Hepatocyte (in vitro differentiated cells): ENCODE measurements at places on chromosomes 3 and 15. TPM values are rescaled to one million over a fixed set of nuclear protein-coding genes. Genes with fewer than 3 reads are reported as not detected.

COL6A6 gene
- 1.0 and 1.4 TPM in 2 replicates for total RNA-seq

- H3K4me1 ChIP-seq, result no peaks in the 10 kb centered on the region
- H3K27ac ChIP-seq, result no peak overlapping the region
- H3K27me3 ChIP-seq, result no peaks in the 10 kb centered on the region
Measured at GRCh38 chr3:82145742-82146141, 384.3 kb upstream of the GBE1 start.

ZNF385D gene
- 2.9 and 4.9 TPM in 2 replicates for total RNA-seq

- DNase-seq, result no peak
- H3K27ac ChIP-seq, result no peak overlapping the region
- H3K4me3 ChIP-seq, result no peak overlapping the region
- H3K36me3 ChIP-seq, result no peaks in the 10 kb centered on the region
Measured at GRCh38 chr15:52284164-52284563, 11.4 kb downstream of the MYO5C start.

DNA sequence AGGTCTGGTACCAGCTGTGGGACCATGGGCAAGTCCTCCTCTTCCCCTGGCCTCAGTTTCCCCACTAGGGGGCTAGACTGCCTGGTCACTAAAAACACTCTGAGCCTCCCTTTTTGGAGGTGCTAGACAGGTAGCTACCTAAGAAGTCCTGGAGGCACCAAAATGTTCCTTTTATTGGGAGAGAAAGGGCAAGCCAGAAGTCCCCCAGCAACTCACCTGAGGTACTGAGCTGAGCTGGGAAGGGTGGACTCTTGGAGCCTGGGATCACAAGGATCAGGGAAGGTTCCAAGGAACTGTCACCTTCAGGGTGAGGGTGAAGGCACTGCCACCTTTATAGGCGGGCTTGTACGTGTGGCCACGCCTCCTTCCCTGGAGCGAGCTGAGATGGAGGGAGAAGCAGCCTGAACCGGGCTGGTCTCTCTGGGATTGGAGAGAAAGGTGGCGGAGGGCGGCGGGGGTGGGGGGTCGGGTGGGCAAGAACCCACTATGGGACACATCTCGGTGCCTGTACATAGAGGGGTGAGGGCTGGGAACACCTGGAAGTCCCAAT is at the start of gene CYP1A1:
Gene CYP1A1, minus strand, starts transcription at position 304 of the 550 bp plus-strand sequence. CDS start 2,431 bp downstream, outside the sequence.
- peak within 1 kb of the TSS; percentile 48 for H3K4me3 ChIP-seq
- peak; percentile 73 for DNase-seq
- H3K36me3 ChIP-seq, result no peaks in the 10 kb centered on the region
- H3K27me3 ChIP-seq, result peaks cover 8% of the 10 kb centered on the region
- H3K4me1 ChIP-seq, result peaks cover 7% of the 10 kb centered on the region

- no peaks in the 10 kb centered on the region for H3K4me1 ChIP-seq
- H3K4me3 ChIP-seq, result no peak overlapping the region
- no peak overlapping the region for H3K27ac ChIP-seq
- H3K36me3 ChIP-seq, result no peaks in the 10 kb centered on the region
Measured at GRCh38 chr3:129994883-129995559, 20.5 kb downstream of the TRH start.

SRGAP3 gene
- 6.8 and 8.3 TPM in 2 replicates for total RNA-seq

ERICH6 gene
- not detected in 2 replicates for total RNA-seq

IQCH gene
- 0.24 and 1.0 TPM in 2 replicates for total RNA-seq
